NAMALWA (cell line): ENCODE measurements at places on chromosomes 1 and 21.

DNA sequence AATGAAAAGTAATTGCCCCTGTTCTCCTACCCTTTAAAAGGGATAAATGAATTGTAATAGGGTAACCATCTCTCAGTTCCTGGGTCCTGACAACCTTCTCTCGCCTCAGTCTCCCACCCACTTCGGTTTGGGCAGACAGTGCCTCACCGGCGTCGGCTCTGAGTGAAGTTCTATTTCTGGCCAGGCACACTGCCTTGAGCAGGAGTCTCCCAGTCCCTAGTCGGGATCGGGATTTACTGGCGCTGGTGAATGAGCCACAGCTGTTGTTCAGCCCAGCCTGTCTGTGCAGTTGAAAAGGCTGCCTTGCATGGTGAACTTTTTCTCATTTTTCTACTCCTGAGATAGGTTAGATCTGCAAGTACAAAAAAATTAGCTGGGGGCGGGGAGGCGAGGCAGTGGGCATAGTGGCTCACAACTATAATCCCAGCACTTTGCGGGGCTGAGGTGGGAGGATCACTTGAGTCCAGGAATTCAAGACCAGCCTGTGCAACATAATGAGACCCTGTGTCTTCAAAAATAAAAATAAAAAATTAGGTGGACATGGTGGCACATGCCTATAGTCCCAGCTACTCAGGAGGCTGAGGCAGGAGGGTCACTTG is 7.4 kb downstream of the PLEKHM2 start:
- no peak for DNase-seq

DNA sequence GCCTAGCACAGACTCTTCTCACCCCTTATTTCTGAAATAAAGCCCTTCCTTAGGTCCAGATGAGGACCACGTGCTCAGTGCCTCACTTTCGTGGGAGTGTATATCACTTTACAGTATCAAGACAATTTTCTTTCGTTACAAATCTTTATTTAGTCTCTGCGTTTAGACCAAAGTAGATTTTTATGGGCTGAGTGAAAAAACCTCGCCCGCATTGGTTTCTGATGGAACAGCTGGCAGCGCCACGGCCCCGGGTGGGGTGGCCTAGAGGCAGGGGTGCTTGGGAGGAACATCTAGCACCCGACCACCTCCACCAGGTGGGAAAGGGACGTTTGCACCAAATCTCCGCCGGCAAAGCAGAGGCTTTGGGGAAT is 7.6 kb downstream of the SIM2 start:
- no peak for DNase-seq

- no peak for DNase-seq
Measured at GRCh38 chr1:229506633-229507032, 1.5 kb downstream of the NUP133 start.

- no peak for DNase-seq
Measured at GRCh38 chr1:11058595-11059154, 1.1 kb downstream of the SRM start.

GRCh38 chr1:88398338-88398737 is 285.7 kb upstream of the PKN2 start:
- no peak for DNase-seq

- DNase-seq, result no peak
Measured at GRCh38 chr1:35001743-35002142, 16.6 kb upstream of the TMEM35B start.

DNA sequence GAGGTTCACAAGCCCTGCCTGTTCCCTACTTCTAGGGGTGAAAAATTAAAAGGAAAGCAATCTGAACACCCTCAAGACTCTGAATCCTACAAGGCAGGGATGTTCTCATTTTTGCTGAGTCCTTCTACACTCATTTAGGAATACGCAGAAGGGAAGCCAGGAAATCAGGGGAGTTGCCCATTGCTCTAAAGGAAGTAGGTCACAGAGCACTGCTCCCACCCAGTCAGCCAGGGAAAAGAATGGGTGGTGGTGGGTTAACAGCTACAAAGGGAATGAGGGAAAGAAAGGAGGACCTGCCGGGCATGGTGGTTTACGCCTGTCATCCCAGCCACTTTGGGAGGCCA is 2.4 kb upstream of the CTTNBP2NL start:
- DNase-seq, result no peak

GRCh38 chr1:219339466-219339865 is 165.8 kb downstream of the LYPLAL1 start:
- DNase-seq, result no peak

DNA sequence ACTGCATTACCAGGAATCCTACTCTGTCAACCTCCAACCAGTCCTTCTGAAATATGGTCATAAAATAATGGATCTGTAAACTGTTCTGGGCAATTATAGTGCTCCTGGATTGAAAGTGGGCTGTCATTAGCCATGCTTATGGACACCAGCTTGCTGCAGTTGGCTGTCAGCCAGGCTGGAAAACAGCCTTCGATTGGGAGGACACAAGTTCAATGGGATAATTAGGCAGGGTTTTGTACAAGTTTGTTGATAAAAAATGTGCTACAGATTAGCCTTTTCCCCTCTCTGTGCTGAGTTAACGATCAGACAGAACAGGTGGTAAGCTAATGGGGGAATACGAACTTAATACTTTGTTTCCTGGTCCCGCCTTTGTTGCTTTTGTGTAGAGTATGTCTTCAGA is 413.9 kb downstream of the DUSP10 start:
- no peak for DNase-seq

GRCh38 chr1:6263716-6264115 is 2.8 kb upstream of the GPR153 start:
- DNase-seq, result no peak

GRCh38 chr1:212857992-212858460 is at the start of gene FLVCR1:
Gene FLVCR1, plus strand, starts transcription at chr1:212858275. Its CDS starts 178 bp downstream, at chr1:212858453.
- peak; percentile 97 for DNase-seq

GRCh38 chr1:188941986-188942385 is 1535.7 kb downstream of the BRINP3 start:
- DNase-seq, result no peak

GRCh38 chr1:38571726-38572125 is 287.8 kb downstream of the RRAGC start:
- no peak for DNase-seq

DNA sequence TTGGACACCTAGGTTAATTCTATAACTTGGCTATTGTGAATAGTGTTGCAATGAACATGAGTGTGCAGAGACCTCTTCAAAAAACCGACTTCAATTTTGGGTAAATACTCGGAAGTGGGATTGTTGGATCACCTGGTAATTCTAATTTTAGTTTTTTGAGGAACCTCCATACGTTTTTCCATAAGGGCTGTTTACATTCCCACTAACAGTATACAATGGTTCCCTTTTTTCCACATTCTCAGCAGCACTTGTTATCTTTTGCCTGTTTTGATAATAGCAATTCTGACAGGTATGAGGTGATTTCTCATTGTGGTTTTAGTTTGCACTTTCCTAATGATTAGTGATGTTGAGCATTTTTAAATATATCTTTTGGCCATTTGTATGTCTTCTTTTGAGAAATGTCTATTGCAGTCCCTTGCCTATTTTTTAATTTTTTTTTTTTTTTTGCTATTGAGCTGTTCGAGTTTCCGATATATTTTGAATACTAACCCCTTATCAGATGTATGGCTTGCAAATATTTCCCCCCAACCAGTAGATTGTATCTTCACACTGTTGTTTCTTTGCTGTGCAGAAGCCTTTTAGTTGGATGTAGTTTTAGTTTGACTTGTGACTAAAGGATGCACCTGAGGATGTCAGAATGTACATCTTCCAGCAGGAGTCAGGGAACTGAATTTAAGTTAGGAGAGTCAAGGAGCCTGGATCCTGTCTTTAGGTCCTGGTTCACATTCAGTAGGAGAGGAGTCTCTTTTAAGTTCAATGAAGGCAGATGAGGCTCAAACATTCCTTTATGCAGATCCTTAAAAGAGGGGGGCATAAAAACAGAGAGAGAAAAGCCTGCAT is 120.0 kb downstream of the S1PR1 start:
- no peak for DNase-seq

DNA sequence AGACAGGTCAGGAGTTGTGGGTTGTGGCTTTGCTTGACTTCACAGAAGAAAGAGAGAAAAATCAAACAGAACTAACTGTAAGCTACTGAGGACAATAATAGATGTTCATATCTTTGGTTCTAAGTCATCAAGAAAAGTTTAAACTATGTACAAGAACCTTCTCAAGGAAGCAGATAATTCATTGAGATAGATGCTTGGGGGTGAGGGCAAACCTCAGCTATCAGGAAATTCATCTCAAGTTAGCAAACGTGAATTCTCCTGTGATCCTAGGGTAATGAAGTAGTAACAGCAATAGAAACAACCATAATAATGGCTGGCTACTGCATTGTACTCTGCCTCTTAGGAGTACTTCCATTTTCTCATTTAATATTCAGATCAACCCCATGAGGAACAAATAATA is 506.2 kb downstream of the PLPP3 start:
- no peak for DNase-seq

- no peak for DNase-seq
Measured at GRCh38 chr21:45366476-45366875, 38.5 kb upstream of the COL18A1 start.

- no peak for DNase-seq
Measured at GRCh38 chr1:174376030-174376429, 71.7 kb upstream of the GPR52 start.

DNA sequence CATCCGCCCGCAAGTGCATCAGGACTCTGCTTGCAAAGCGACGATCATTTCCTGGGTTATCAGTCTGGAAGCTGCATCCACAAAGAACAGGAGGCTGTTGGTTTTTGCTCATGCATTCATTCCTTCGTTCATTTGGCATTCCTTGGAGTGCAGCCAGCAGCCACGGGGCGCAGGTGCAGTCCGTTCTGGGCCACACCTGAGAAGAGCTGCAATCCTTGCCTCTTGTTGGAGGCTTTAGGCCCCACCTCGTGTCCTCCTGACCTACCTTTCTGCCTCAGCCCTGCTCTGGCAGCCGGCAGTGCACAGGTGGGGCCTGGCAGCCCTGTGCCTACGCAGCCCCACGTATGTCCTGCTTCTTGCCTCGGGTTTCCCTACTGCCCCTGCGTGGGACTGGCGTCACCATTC is 19.6 kb upstream of the C2CD2 start:
- no peak for DNase-seq

DNA sequence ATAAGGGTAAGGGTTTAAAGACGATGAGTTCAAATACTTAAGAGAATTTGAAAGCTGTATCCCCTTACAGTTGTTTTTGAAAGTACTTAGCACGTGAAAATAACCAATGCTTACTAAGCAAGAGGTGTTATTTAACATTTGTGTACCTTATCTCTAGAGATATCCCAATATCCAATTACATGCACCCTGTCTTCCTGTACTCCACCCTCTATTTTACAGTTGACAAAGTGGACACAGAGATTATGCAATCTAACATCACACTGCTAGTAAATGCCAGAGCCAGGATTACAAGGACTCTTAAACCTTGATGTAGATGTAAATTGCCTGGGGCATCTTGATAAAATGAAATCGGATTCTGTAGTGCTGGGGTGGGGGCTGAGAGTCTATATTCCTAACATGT is 72.0 kb downstream of the GDAP2 start:
- no peak for DNase-seq

DNA sequence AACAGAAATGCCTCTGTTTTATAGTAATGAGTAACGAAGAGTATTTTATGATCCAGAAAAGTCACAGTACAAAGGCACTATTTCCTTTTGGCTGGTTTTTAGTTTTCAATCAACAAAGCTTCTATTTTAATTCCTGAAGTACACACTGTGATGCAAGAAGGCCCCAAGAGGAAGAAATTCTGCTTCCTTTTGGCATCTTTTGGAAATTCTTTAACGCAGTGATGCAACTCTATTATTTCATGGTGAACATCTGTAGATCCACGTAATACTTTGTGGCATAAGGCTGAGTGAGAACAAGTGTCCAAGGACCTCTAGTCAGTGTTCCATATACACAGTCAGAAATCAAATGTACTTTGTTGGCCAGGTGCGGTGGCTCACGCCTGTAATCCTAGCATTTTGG is 137.5 kb downstream of the TGFB2 start:
- DNase-seq, result no peak

DNA sequence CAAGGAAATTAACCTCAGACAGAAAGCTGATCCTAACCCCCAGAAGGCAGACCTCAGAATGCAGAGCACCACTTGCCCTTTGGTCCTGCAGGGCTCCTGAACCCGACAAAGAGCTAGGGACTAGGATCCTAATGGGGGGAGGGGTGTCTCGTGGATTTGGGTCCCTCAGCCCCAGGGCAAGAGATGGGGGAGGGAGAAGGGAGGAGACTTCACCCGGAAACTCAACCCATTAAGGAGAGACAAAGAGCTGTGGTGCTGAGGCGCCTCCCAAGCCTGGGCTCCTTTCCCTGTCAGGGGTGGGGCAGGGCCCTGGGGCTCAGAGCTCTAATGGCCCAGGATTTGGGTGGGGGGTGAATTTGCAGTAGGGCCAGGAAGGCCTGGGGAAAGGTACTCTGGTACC is 2.9 kb downstream of the NECTIN4 start:
- DNase-seq, result no peak

DNA sequence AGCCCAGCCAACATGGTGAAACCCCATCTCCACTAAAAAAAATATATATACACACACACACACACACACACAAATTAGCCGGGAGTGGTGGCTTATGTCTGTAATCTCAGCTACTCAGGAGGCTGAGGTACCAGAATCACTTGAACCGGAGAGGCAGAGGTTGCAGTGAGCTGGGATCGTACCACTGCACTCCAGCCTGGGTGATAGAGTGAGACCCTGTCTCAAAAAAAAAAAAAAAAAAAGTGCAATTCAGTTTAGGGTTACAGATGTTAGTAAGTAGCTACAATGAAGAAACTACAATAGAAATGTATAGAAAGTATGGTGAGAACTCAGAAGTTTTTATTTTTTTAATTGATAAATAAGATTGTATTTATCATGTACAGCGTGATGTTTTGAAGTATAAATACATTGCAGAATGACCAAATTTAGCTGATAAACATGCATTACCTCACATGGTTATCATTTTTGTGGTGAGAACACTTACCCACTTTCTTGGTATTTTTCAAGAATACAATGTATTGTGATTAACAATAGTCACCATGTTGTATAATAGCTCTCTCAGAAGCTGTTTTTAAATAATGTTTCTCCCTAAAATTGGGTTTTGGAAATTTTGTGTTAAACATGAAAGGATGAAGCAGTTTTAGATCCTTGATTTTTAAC is 17.9 kb downstream of the KDM1A start:
- no peak for DNase-seq

DNA sequence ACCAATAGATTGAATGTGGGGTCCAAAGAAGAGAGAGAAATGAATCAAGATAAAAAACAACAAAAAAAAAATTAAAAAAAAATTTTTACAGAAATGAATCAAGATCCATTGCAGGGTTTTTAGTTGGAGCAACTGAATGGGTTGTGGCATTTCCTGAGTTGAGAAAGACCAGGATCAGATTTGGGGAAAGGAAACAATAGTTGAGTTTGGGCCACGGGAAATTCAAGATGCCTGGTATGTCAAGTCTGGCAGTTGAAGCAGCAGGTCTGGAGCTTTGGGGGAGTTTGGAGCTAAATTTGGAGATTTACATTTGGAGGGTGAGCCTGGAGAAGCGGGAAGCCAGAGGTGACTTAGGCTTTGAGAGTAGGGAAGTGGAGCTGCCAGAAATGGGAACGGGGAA is 22.6 kb downstream of the ATP8B2 start:
- no peak for DNase-seq
